ENCODE measurements at places on chromosomes 6 and 20.
A peak's percentile ranks its signal among the peaks of the same experiment; 100 is the strongest.

DNA sequence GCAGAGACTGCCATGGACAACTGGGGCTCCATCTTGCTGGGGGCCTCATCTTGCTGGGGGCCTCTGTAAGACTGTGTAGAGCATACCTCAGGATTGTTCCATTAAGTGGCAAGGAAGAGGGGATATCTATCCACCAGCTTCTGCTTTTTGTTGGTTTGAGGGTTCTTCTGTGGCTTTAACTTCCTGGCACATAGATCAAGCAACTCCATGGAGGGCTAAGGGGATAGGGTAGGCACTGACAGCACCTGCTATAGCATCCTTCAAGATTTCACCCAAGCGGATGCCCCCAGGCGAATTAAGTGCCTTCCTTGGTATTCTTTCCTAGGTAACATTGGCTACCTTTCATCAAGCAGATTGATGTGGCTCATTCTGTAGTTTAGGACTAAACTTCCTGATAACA lies 3.8 kb upstream of the LRRN4 start:
- peak; percentile 42 for DNase-seq

- DNase-seq: no peak
These were observed 43.0 kb downstream of the PRPH2 start for GRCh38 chr6:42679358-42679757.

GRCh38 chr6:111658462-111659154 lies 52.9 kb upstream of the TRAF3IP2 start:
- DNase-seq: no peak

DNA sequence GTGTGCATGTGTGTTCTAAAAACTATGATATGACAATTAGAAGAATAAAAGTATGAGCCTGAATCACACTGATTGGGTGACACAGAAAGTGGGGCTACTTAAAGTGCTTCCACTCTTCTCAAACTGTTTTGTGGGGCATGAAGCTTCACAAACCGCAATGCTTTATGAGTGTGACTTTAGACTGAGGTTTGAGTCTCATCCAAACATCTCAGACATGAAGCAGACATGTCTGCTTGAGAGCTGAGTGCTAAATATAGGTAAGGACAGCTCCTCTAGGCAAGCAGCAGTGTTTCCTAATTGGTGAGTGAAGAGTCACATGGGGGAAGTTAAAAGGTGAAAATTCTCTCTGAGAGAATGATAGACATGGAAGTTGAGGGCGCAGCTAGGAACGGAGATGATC lies 726.9 kb upstream of the CITED2 start:
- no peak for DNase-seq

DNA sequence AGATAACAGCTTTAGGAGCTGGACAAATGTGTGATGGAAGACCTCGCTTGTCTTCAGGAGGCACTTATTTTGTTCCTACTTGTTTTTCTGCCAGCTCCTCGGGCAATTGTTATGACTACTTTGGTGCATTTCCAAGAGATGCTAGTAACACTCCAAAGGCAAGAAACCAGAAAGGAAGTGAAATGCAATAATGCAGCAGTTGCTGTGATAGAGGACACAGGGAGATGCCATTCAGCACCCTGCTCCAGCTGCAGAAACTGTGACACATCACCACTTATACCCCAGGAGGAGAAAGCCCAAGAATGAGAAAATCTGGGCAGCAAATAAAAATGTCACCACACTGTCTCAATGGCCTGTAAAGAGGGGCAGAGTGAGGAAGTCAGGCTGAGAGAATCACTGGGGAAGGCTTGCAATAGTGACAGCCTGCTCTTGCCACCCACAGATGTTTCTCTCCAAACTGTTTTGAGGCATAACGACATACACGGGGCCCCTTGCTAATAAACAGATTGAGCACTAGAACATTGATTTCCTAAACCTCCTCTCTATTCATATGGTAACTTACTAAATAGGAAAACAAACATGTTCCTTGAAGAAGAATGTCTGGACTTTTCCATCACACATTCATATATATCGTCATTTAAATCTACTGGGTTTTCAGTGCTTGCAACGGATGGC lies 231.0 kb upstream of the PRND start:
- no peak for DNase-seq

DNA sequence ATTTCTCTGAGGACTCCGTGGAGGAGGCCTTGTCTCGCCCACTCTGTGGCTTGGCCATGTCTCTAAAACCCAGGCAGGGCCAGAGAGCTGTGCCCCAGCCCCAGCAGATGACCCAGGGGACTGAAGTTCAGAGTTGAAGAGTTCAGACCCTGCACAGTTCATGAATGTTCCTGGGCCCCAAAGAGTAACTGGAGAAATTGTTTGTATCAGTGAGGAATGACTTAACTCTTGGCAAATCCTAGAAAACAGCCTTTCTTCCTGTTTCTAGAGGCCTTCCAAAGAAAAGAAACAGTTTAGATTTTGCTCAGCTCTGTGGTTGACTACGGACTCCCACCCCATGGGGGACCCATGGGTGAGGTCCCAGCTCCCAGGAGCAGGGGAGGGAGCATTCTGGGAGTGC lies 62.1 kb upstream of the EYA2 start:
- DNase-seq: no peak

GRCh38 chr20:37567671-37568588 lies 40.3 kb upstream of the BLCAP start:
- peak; percentile 85 for DNase-seq

- DNase-seq: no peak
These were observed 75.7 kb downstream of the FGD2 start for GRCh38 chr6:37081042-37081607.

DNA sequence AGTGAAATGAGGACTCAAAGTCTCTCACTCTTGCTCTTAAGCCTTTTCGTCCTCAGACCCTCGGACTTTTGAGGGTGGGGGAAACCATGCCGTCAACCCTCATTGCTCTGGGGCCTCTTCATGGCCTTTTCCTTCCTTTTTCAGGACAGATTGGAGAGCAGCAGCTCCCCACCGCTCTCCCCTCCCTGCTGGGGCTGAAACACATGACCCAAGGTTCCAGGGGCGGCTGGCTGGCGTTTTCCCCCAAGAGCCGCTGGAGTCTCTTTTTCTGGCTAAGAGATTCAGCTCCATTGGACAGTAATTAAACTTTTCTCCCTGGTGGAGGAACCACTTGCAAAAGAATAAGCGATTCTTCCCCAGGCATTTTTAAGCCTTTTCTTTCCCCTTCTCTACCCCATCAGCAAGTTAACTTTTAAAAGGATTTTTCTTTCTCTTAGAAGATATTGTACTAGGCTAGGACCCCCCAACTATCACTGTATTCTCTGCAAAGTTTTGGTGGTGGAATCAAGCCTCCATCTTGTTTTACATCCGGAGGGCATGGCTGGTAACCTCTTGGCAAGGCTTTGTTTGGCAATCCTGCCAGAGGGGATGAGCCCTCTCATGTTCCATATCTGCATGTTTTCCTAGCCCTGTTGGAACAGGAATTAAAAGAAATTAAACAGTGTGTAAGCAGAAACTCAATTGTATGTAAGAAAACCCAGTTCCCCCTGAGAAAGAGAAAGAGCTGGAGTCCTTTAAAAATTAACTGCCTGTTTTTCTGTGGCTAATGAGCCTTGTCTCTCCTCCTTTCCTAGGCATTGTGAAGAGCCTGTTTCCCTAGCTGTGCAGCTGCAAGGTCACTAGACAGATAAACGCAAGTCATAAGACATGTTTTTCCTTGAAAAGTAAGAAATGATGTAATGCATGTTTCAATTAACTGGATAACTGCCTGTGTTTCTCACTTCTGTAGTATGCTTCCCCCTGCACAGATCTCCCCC lies 100.8 kb upstream of the GPR6 start:
- DNase-seq: peak; percentile 52

DNA sequence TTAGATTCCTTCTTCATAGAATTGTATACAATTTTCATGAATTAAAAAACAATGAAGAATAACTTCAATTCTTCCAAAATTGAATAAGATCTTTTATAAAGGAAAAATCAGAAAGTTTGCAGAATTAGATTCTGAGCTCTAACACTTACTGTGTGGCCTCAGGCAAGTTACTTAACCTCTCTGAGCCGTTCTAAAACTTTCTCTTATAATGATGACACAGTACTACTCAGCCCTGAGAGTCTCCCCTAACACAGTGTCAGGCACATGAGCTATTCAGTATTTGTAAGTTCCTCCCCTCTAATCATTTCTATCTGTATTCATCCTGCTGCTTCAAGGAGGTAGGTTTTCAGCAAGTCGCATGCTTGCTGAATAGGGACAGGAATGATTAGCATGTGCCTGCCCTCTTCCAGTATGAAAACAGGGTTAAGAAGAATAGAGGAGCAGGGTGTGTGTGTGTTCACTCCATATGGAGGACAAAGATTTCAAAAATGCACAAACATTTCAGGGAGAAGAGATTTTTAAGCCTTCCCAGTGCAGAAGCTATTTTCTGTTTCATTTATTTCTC lies 11.4 kb downstream of the ID4 start:
- no peak for DNase-seq

- DNase-seq: peak; percentile 24
These were observed 28.4 kb upstream of the BTN3A2 start for GRCh38 chr6:26336355-26337198.

- DNase-seq: peak; percentile 90
These were observed 143.1 kb downstream of the ADGRG6 start for GRCh38 chr6:142444881-142445301.

DNA sequence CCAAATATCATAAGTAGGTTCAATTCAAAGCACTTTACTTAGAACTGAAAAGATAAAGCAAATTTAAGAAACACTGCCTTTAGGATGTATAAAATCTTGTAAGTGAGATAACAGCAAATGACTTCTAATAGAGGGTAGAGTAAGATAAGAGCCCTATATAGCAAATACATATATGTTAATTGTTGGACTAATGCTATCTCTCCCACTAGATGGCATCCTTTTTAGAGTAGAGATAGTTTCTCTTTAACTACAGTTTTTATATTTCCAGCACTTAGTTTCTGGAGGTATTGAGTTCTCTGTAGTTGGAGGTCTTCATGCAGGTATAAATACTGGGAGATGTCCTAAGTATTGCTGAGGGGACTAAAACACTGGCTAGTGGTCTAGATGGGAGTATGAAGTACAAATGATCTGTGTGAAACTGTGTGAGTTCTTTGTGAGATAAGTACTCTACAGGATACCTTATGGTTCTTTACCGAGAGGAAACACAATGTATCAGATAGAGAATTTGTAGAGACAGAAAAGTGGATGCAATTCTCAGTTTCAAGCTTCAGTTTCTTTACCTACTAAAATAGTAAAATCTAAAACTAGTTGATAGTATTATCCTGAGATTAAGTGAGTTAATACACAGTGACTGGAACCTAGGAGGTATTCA lies 399.3 kb downstream of the KHDRBS2 start:
- no peak for DNase-seq

GRCh38 chr20:22687676-22688349 lies 103.4 kb upstream of the FOXA2 start:
- DNase-seq: no peak

DNA sequence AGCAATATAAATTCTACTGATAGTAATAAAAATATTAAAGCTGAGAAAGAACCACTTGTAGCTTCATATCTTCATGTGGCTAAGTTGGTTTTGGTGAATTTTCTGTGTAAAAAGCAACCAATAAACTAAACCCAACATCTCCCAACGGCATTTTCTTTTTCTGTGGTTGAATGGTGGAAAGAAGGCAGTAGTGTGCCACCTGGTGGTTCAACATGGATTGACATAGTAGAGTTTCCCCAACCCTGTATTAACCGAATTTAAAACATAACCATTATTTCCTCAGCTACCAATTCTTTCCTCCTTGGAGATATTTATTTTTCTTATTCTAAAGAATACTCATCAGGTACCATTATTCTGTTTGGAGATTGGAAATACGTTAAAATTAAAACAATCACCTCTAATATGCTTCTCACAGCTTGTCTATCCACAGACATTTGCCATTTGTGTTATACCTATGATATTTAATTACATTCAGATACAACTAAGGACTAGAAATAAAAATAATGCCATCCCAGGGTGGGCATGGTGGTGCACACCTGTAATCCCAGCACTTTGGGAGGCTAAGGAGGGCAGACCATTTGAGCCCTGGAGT lies 117.1 kb upstream of the EEF1E1 start:
- peak; percentile 65 for DNase-seq

DNA sequence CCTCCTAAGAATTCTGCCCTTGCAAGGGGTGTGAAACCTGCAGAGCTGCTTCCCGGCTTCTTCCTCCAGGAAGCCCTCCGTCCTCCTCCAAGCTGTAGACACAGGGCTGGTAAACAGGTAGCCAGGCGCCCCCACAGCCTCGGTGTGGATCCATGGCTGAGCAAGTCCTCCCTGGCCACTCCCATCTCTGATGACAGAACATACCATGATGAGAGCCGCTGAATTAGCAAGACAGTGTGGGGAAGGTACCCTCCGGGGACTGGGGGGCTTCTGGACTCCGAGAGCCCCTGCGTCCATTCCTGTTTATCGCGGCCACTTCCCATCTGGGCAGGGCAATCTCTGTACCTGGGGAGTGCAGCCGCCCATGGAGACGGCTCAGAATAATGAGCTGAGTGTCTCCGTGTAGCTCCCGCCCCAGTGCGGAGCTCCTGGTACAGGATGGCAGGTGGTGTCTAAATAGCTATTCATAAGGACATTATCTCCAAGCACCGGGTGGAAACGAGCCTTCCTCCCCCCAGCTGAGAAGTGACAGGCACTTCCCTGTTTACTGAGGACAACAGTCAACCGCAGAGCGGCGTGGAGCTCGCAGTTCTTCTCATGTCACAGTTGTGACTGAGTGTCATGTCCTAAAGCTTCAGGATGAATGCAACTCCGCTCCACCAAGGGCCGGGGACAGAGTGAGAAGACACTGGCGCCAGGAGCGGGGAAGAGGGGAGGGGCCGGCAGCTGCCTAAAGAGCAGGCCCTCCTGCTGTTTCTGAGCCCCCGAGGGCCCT lies 22.7 kb upstream of the NTSR1 start:
- DNase-seq: peak; percentile 86

- DNase-seq: peak; percentile 62
These were observed 126.0 kb downstream of the ADGRB3 start for GRCh38 chr6:68760941-68761676.

GRCh38 chr6:154093231-154094044 lies 54.4 kb downstream of the OPRM1 start:
- DNase-seq: no peak

DNA sequence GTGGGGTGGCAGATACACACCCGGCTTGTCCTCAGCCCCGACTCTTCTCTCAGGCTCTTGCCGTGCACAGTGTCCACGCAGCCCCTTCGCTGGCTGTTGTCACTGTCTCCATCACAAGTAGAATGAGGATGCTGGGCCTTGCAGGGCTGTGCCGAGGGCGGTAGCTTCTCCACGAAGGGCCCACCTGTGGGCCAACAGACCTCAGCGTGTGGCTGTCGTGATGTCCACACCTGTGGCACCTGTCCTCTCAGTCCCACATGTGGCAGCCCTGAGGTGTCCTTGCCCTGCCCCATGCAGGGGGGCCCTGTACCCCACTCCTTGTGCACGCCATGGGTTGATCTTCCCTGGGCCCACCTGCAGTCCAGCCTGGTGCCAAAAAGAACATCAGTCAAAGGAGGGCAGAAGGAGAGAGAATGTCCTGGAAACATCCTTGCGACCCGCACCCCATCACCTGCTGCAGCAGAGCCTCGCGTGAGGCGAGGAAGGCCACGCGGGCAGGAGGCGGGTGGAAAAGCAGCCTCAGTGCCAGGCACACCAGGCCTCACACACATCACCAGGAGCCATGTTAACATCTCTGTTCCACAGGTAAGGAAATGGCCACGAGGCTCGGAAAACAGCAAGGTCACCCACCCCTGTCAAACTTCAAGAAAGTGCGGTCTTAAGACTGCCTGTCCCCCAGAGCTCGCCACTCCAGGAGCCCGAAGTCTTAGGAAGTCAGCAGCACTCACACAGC lies 22.3 kb upstream of the AFDN start:
- no peak for DNase-seq

Measured in NCI-H69 (cell line).